ENCODE measurements at places on chromosomes 13 and 19. TPM values are rescaled to one million over a fixed set of nuclear protein-coding genes. Genes with fewer than 3 reads are reported as not detected.

- no peak for DNase-seq
Observed at GRCh38 chr19:39194832-39195542, 1.8 kb upstream of the NCCRP1 start.

The FGF9 gene
- total RNA-seq: 12.3 TPM

DNA sequence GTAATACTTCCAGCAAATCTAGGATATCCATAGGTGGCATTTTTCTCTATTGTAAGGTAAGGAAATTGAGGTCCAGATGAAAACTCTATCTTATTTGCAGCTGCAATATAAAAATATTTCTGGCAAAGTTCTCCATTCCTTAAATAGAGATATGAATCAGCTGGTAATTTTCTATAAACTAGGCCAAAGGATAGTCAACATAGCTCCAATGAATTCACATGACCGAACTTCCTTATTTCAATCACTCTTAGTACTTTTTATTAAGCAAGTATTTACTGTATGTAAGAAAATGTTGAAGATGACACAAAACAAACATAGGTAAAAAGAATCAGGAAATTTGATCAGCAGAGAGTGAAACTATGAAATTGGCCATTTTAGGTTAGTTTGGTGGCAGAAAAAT is 13.0 kb upstream of the LCP1 start:
- DNase-seq: no peak

The CLEC11A gene
- 6.2 TPM for total RNA-seq

The CEACAM1 gene
- total RNA-seq: 3.4 TPM

Measured in left ventricle myocardium inferior (tissue), 1 donor.